ENCODE measurements at places on chromosomes 7 and 10.

DNA sequence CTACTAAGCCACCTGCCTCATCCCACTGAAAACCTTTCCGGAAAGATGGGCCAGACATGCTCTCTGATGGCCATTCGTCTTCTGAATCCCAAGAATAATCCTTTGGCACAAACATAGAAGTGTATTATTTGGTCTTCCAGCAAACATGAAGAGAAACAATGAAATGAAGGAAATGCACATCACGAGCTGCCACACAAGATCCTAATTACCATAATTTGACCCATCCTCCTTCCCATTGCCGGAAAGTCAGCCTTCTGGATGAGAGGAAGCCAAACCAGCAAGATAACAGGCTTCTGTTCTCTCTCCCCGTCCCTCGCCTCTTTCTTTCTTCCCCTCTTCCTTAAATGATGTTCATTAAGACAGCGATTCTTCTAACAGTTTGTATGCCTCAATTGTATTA lies 218.9 kb upstream of the KMT2E start:
- DNase-seq = no peak

GRCh38 chr10:818010-818409 lies 113.5 kb downstream of the LARP4B start:
- no peak for DNase-seq

DNA sequence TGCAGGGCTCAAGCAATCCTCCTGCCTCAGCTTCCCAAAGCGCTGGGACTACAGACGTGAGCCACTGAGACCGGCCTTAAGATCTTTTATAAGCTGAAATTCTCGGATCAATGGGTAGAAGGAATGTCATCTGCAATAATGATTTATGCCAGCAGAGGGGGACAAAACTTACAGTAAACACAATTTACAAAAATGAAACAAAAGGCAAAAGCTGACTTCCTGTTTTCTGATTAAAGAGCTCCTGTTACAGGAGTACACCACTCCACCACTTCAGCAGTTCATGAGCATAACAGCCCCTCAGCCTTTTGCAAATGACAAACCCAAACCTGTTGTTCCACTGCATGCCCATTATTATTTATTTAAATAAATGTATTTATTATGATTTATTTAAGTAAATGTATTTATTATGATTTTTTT lies 88.5 kb upstream of the ATP6V0A4 start:
- DNase-seq = no peak

DNA sequence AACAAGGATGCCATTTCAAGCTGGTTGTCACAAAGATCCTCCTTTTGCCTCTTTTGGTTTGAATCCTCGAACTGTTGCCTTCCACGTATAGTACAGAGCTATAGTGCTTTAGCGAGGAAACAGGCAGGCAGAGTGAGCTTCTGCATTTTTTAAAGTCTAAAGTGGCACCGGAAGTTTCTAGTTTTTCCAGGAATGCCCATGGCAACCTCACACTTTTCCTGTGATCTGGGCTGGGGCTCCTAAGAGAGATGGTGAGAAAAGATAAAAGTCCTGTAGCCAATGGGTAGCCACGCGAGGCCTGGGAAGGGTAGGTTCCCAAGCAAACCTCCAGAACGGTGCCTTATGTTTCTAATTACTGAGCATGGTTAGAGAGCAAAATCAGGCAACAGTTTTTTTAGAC lies 76.7 kb downstream of the CALD1 start:
- DNase-seq = no peak

DNA sequence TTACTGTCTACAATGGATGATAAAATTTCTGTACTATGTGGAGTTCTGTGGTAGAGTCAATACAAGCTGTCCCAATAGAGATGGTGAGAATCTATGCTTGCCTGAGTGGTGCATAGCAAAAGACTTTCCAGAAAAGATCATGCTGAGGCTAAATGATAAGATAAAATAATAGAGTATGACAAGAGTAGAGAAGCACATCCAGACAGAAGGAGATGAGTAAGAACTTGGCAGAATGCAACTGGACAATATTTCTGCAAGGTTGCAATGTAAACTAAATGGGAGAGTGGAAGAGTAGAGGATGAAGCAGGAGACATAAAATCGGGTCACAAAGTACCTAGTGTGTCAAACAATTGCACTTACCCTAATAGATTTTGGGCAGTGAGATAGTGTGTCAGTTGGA lies 347.6 kb downstream of the MDFIC start:
- DNase-seq = no peak

- DNase-seq = no peak
Measured at GRCh38 chr10:124074501-124075109, 18.8 kb downstream of the CHST15 start.

- no peak for DNase-seq
Measured at GRCh38 chr7:79304711-79305110, 148.8 kb downstream of the MAGI2 start.

DNA sequence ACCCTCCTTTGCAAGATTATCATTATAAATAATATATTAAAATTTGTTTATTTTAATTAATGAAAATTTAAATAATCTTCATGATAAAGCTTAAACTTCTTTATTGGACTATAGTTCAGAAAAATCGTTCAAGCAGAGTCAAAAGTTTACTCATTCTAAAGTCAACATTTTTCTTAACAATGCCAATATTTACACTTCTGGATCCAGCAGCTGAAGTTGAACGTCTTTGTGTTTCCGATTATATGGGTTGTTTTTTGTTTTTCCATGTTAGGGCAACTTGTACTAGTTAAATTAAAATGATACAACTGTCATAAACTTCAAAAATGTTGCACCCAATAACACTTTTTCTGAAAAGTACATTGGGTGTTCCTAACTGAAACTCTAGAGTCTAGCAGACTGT lies 43.8 kb downstream of the GRB10 start:
- no peak for DNase-seq

DNA sequence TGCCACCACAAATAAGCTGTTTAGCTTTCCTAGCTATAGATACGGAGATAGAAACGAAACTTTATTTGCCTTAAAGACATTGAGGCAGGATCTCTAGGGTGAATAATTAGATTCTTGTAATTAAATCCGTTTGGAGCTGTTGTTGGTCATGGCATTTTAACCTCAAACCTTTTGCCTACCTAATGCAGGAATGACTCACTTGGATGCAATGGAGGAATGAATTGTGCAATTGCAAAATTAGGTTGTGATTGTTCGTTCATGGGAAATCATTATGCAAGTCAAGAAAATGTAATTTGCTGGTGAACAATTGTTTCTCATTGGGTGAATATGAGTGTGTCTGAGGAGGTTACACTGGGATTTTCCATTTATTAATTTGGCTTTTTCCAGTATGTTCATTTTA lies 703.5 kb downstream of the GATA3 start:
- DNase-seq = no peak

GRCh38 chr7:94436700-94437099 lies 42.0 kb downstream of the COL1A2 start:
- DNase-seq = no peak

GRCh38 chr7:134948246-134948645 lies 38.1 kb upstream of the AGBL3 start:
- no peak for DNase-seq

DNA sequence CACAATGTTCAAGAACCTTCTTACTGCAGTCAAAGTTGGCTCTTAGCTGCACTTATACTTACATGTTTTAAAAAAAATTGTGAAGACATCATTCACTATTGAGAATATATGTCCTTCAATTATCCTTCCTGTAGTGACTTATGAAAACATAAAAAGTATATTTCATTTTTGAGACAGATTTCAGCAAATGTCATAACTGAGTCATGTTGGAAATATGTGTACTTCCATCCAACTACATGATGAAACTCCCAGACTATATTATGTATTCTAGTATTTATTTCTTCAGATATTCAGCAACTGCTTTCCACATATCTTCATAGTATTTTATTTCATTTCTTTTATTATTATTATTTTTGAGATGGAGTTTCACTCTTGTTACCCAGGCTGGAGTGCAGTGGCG lies 160.2 kb downstream of the ARHGAP12 start:
- no peak for DNase-seq

DNA sequence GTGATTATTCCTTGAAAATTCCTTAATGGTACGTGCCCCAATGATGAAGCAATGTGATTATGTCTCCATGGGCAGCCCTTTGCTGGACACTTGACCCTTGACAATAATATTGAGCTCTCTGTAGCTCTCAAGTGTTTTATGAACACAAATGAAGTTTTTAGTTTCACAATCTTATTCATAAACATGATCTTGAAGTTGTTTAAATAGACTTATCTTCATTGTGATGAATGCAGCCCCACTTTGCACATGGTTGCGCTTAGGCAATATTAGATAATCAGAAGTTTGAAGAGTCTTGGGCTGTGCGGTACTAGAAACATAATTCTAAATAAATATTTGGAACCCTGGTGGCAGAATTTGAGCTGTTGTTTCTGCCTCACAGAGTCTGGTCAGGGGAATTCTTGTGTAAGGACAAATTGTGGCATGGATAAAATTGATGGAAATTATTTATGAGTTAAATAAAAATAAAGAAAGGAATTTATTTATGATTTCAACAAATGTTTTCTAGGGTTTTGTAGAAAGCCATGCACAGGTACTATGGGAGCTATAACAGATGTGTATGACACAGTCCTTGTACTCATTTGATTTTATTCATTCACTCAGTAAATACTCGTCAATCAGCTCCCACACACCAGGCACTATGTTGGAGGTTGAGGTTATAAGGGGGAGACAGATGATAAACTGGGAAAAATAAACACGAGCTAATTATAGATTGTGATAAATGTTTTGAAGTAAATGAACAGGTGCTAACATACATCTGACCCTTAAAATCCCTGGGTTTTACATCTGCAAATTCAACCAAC lies 217.9 kb downstream of the GALNT17 start:
- DNase-seq = no peak

GRCh38 chr7:91045606-91046005 lies 218.6 kb upstream of the FZD1 start:
- DNase-seq = no peak

DNA sequence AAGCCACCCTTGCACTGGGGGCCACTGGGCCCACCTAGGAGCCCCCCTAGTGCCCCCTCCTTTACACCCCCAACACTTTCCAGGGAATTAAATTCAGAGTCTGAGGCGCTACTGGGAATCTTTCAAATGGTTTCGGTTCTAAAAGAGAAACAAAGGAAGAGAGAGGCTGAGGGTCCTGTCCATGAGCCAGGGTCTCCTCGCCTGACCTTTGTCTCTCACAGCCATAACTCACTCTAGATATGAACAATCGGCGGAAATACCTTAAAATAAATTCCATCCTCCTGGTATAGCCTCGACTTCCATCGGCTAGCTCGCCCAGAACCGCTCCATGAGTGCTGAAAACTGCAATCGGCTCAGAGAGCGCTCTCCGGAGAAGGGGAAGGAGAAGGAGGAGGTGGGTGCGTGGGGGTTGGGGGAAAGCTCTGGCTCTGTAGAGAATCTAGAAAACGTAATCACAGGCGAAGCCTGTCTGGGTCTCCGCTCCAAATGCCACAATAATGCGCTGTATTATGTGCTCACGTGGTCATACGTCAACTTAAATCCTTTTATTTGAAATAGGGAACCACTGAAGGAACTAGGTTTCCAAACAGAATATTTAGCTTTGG lies 12.6 kb downstream of the HOXA4 start:
- no peak for DNase-seq

- no peak for DNase-seq
Measured at GRCh38 chr10:2475711-2476217, 591.6 kb upstream of the PFKP start.
